ENCODE measurements at places on chromosomes 2 and 18. TPM values are rescaled to one million over a fixed set of nuclear protein-coding genes. Genes with fewer than 3 reads are reported as not detected.

PSMD1 gene
- 108 TPM for total RNA-seq

CCL20 gene
- total RNA-seq, result 10.0 TPM

ACKR3 gene
- total RNA-seq, result 1.4 TPM

LAMA1 gene
- 20.2 TPM for total RNA-seq

LYPD6 gene
- total RNA-seq, result 7.0 TPM

EVA1A gene
- total RNA-seq, result 33.5 TPM

CMPK2 gene
- 0.19 TPM for total RNA-seq

EPB41L3 gene
- total RNA-seq, result 0.15 TPM

CNTNAP5 gene
- total RNA-seq, result not detected

KCTD1 gene
- 40.5 TPM for total RNA-seq

VIL1 gene
- not detected for total RNA-seq

UGT1A3 gene
- total RNA-seq, result not detected

DLX1 gene
- 1.8 TPM for total RNA-seq

COL3A1 gene
- 1.5 TPM for total RNA-seq

UGT1A5 gene
- total RNA-seq, result not detected

GREB1 gene
- total RNA-seq, result 0.31 TPM

LGALSL gene
- total RNA-seq, result 10.6 TPM

SNTG2 gene
- total RNA-seq, result 0.55 TPM

NPPC gene
- not detected for total RNA-seq

KIAA2012 gene
- not detected for total RNA-seq

IL36A gene
- not detected for total RNA-seq

IL37 gene
- not detected for total RNA-seq

CD226 gene
- total RNA-seq, result 0.76 TPM

KLHL41 gene
- not detected for total RNA-seq

SPIRE1 gene
- 25.2 TPM for total RNA-seq

C2orf80 gene
- total RNA-seq, result not detected

RUFY4 gene
- total RNA-seq, result not detected

TUBA4A gene
- total RNA-seq, result 330 TPM

NGEF gene
- total RNA-seq, result 0.04 TPM

CFAP210 gene
- not detected for total RNA-seq

Data from hair follicular keratinocyte (primary cell).